CD4-positive, alpha-beta memory T cell (primary cell): ENCODE measurements at places on chromosomes 6 and 20.

- no peak for DNase-seq
These were observed 21.3 kb downstream of the TTPAL start for GRCh38 chr20:44496976-44497375.

GRCh38 chr6:129558248-129558647, 151.7 kb downstream of the ARHGAP18 start:
- no peak for DNase-seq

DNA sequence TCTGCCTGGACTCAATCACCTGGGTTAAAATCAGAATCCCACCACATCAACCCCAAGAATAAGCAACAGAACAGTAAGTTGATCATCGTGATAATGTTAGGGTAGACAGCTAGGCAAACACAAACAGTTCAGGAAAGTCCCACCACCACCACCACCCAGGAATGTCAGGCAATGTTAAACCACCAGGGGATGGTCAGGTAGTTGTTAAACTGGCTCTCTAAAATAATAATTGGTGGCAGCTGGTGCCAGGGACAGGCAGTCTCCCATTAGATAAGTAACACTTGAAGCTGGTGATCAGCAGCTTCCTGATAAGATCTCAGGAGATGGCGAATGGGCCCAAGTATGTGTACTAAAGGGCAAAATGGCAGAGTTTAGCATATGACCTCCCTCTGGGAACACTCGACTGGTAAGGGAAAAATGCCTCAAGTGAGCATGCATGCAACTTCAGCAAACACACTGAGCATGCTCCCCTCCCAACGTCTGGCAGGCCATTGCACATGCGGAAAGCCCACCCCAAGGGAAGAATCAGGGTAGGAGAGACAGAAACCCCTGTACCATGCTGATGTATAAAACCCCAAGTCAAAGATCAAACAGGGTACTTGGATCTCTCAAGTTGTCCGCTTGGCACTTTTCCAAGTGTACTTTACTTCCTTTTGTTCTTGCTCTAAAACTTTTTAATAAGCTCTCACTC, 66.6 kb downstream of the IPCEF1 start:
- DNase-seq: no peak

DNA sequence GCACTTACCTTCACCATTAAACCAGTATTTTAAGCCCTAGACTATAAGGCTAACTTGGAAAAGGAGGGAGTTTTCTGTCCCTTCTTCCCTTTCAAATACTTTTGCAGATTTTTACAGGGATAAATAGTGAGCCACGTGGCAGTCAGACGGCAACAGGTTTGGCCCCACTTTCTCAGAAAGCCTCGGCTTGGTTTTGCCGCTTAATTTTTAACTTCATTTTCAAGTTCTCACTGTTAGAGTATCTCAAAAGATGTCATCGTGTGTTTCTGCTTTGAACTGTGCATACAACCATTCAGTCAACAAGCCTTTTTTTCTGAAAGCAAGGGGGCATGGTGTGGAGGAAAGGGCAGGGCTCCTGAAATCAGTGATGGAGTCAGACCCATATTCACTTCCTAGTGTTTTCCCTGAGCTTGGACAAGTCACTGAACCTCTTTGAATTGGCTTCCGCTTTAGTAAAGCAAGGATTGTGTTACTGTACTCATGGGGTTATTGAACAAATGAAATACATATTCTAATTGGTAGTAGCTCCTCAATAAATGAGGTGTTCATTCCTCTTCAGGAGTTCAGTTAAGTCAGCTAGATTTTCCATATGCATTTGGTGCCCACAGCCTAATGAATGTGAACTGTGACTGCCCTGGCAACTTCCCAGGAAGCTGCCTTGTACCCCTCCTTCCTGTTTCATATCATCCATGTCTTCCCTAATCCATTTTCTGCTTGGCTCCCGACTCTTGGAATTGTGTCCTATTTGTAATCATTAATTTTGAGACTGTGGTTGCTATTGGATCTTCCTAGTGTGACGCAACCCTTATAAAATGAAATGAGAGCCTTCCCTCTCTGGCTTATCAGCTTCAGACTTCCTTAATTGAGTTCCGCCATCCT, at the start of gene SLC17A2:
SLC17A2 (minus strand) TSS at position 160 of the 879 bp plus-strand sequence. CDS start 4,895 bp downstream, outside the sequence.
- no peak for DNase-seq

GRCh38 chr6:137497721-137498463, 3.7 kb upstream of the OLIG3 start:
- no peak for DNase-seq

DNA sequence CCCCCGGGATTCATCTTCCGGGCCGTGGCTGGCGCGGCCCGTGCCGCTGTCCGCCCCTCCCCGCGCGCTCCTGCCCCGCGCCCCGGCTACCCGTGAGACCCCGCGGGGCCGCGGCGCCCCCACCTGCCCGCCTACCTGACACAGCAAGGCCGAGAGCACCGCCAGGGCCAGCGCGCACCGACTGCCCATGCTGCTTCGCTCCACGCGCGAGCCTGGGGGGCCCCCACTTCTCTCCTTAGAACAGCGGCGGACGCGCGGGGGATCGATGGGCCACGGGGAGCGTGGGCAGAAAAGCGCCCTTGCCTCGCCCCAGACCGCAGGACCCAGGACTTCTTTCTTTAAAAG, 955 bp downstream of the DLL1 start:
- no peak for DNase-seq

- DNase-seq: no peak
These were observed 36.8 kb downstream of the STK35 start for GRCh38 chr20:2138396-2138795.

GRCh38 chr6:3159805-3160781, 2.7 kb upstream of the TUBB2A start:
- peak; percentile 82 for DNase-seq

GRCh38 chr20:13102237-13102636, 93.5 kb downstream of the SPTLC3 start:
- DNase-seq: no peak

GRCh38 chr6:158661156-158661685, 11.4 kb downstream of the SYTL3 start:
- no peak for DNase-seq

- no peak for DNase-seq
These were observed 61.1 kb upstream of the SPDEF start for GRCh38 chr6:34617231-34617630.

DNA sequence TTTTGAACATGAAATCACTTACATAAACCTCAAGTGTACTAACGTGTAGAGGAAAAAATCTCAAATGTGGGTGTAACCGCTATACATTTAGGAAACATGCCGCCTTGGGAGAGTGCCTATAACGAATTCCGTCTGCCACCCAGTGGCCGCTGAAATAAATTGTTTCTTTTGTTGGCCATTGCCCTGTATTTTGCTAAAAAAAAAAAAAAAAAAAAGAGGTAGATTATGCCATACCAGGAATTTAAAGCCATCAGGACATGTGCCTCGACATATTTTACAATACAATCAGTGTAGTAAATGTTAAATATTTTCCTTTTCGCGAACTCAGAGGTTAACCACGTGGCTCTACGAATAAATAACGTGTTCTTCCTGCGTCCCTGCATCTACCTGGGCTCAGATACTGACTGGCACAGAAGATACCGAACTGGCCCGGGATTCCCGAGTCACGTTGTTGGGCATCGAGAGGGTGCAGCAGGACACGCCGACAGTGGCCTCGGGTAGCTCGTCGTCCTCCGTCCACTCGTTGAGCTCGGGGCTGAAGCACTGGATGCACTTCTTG, 14.3 kb downstream of the KLHL31 start:
- peak; percentile 76 for DNase-seq

- no peak for DNase-seq
These were observed 110.5 kb downstream of the LCA5 start for GRCh38 chr6:79426625-79427278.

- DNase-seq: no peak
These were observed 398.0 kb downstream of the EPHA7 start for GRCh38 chr6:93021235-93021915.

GRCh38 chr6:34158876-34159275, 13.0 kb upstream of the GRM4 start:
- DNase-seq: no peak

DNA sequence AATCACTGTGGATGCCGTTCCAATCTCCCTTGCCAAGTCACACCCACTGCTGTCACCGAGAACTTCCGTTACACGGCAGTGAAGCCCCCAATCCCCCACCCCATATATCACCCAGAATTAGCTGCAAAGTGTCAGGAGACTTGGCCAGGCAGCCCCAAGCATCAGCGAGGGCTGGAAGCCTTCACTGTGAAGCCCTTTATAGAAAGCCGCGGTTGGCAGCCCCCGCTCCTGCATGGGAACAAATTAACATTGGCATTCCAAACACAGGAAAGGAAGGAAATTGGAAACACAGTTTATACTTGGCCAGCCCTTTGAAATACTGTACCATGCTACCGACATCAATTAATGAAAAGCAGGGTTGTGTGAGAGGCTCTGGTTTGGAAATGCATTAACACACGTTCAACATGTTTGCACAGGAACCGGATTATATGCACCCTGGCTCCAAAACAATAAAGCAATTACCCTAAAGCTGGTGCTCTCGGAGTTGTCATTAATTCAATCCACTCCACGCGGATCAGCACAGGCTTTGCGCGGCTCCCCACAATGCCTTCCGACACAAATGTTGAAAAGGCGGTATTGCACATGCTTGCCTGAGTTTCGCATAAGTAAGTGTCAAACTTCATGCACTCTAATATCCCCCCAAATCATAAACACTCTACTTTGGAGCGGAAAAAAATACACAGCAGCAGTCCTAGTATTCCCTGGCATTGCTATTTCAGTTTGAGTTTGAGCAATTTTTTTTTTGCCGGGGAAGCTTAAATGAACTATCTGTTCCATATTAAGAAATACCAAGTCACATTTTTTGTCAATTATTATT, 7.1 kb downstream of the BMP7 start:
- DNase-seq: no peak

DNA sequence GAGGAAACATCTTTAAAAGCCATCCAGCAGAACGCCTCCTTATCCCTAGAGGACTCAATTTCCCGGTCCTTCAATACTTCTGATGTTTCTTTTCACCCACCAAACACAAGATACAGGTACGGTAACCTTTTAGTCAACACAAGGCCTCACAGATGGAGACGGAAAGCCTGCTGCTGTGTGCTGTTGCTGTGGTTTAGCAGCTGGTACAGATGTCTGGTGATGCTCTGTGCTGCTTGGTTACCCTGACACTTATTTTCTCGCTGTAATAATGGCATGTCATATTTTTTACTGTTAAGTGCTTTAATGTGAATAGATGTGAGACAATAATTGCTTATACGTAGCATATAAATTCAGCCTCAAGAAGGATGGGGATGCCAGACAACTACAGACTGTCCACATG, 25.3 kb downstream of the GMDS start:
- no peak for DNase-seq

GRCh38 chr6:135880066-135880972, 28.8 kb downstream of the PDE7B start:
- peak; percentile 71 for DNase-seq

DNA sequence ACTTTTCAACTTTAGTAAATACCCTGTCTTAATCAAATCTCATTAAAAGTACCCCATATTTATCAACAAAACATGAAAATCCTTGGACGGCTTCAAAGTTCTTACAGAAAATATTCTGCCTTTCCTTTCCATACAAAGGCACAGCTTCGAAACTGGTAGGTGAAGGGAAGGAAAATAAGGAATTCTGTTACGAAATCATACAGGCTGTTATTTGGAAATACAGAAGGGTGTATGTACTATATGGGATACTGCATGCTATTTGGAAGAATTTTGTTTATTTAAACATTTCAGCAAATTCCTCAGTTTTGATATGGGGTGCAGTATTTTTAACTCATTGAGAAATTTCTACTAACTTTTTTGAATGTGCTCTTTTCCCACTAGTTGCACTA, 138.4 kb upstream of the BTN3A2 start:
- DNase-seq: no peak

DNA sequence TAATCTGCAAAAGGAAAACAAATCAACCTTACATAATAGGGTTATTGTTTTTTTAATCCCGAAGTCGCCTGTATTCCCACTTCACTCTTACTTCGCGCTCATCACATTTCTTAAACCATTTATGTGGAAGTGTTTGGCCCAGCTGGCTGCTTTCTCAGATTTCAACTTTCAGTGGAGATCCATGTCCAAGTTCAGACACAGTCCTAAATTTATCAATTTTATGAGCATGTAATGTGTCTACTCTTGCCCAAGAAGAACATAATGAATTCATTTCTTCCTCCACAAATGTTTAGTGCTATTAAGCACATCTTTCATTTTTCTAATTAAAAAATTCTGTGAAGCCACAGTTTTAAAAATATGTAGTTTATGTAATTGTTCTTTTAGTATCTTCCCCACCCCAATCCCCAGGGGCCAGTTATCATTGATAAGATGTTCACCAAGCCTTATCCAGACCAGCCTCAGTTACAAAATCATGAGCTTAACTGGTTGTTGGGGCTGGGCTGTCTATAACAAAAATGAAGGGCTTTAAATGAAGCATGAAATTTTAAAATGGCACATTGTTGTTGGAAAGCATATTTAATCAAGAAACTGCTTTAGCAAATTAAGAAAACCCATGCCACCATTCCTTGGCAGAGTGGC, 151.7 kb downstream of the UST start:
- no peak for DNase-seq

DNA sequence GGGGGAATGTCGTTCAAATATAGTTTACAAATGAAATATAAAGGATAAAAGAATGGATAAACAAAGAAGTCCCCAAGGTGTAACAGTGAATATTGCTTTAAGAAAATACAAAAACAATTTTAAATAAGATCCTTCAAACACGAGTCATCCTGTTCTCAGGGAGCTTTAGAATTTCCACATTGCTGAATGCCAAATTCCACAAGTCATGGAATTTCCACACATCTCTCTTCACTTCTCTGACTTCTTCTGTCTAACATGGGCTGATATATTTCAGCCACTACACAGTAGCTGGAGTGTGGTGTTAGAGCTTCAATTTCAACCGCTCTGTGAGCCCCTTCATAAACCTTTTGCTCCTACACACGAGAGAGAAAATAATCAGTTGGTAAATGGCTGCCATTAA, 28.0 kb downstream of the IL22RA2 start:
- DNase-seq: no peak

GRCh38 chr6:125839471-125839870, 48.7 kb downstream of the NCOA7 start:
- DNase-seq: no peak

DNA sequence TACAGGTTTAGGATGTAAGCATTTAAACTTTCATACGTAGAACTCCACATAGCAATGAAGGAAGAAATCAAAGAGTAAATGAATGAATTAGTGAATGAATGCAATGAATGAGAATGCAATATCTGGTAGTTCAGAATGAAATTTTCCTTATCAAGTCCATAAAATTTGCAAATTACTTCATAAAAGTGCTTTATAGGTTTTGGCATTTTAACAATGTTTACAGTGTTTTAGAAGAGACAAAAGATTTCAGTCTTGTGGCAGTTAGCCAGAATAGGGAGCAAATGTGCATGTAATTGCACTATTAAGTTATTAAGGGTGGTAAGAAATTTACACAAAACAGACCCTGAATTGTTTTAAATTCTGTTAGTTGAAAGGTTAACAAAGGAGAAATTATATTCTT, 739.4 kb upstream of the FLRT3 start:
- DNase-seq: no peak

DNA sequence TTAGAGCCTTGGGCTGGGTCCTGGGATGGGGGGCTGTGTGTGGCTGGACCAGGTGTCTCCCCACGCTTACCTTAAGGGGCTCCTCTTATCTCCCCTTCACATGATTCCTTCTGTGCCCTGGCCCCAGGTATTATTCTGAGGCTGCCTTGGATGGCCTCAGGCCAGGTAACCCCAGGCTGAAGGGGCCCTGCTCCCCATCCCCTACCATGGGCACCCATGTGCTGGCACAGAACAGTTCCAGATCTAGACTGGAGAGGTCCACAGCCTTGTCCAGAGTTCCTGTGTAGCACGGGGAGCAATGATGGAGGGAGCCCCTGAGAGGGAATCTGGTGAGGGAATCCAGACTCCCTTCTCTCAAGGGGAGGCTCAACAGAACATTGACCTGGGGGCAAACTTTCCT, 32.1 kb downstream of the MOCS1 start:
- DNase-seq: no peak

GRCh38 chr6:151763938-151764680, 43.4 kb upstream of the ESR1 start:
- DNase-seq: peak; percentile 9
